Heart right ventricle (tissue), 16 donors: ENCODE measurements at places on chromosomes 12 and 14. TPM values are rescaled to one million over a fixed set of nuclear protein-coding genes. Genes with fewer than 3 reads are reported as not detected.

The ABCC9 gene
- total RNA-seq = 110 TPM

The FGF23 gene
- total RNA-seq = not detected

The AKAP6 gene
- total RNA-seq = 300 TPM

The PPP4R4 gene
- 0.13 TPM for total RNA-seq

The DGKA gene
- 12.0 TPM for total RNA-seq

The OVCH1 gene
- 0.25 TPM for total RNA-seq

The TGM1 gene
- 0.17 TPM for total RNA-seq

The NPAS3 gene
- 1.2 TPM for total RNA-seq

The KRT75 gene
- not detected for total RNA-seq

The LBHD2 gene
- total RNA-seq = not detected

The PIANP gene
- 0.54 TPM for total RNA-seq

The C12orf42 gene
- total RNA-seq = not detected

The CLEC9A gene
- total RNA-seq = not detected

The NRXN3 gene
- 0.63 TPM for total RNA-seq

The GALNT9 gene
- total RNA-seq = not detected

The FCF1 gene
- total RNA-seq = 32.8 TPM

The LIN7A gene
- total RNA-seq = 7.8 TPM

The B3GNT4 gene
- not detected for total RNA-seq

The ACOT4 gene
- 1.5 TPM for total RNA-seq

The LMNTD1 gene
- not detected for total RNA-seq

The CLSTN3 gene
- 6.7 TPM for total RNA-seq

The SERPINA12 gene
- not detected for total RNA-seq
